Memory B cell (primary cell): ENCODE measurements at places on chromosomes 2 and 18.

DNA sequence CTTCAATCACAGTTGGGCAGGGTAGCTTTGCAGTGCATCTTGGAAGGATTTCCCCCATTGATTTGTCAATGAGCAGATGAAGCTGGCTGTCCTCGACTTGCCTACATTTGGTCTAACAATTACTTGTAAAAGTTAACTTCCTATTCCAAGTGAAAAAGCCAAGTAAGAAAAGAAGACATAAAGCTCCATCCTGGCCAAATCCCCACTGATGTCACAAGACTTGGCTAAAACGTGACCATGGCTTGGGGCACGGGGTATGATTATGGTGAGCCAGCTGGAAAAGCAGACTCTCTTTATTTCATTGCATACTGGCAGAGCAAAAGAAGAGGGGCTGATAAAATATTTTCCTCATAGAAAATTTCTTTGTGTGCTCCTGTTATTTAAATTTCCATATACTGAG lies 25.4 kb upstream of the PID1 start:
- H3K36me3 ChIP-seq = no peaks in the 10 kb centered on the region
- no peaks in the 10 kb centered on the region for H3K27me3 ChIP-seq
- DNase-seq = no peak
- H3K27ac ChIP-seq = no peak overlapping the region

DNA sequence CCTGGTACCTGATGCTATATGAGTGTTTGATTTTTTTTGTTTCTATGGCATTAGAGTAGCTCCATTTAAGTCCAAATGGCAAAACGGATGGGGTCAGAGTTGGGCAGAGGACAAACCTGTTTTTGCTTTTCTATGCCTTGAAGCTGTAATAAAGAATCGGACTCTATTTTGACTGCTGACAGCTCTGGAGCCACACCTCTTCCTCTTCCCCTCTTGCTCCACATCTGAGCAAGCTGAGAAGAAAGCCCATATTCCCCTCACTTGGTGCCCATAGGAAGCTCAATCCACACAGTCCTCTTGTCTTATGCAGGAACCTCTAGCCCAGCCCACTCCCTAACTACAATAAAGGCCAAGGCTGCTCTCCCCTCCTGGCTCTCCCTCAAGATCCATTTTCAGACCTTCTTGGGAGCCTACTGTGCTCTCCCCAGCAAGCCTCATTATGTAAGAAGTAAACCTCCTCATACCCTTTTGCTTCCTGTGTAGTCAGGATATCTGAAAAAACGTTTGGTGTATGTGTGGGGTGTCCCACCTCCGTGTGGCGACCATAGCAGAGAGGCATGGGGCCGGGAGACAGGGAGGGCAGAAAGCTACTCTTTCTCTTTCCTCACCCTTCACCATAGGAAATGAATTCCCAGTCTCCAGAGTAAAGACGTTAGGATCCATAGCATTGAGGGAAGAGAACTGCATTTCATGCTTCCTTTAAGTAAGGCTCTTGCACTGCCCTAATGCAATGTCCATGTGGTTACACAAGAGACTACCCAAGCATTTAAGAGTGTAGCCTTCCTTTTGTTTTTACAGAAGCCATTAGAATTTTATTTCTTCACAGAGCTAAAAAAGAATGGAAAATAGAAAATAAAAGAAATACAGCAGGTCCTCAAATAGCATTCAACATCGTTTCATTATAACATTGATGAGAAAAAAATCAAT lies 41.9 kb upstream of the RAPGEF4 start:
- no peak overlapping the region for H3K4me3 ChIP-seq
- DNase-seq = no peak
- H3K27me3 ChIP-seq = peaks cover 5% of the 10 kb centered on the region
- H3K4me1 ChIP-seq = no peaks in the 10 kb centered on the region
- no peaks in the 10 kb centered on the region for H3K36me3 ChIP-seq
- H3K27ac ChIP-seq = no peak overlapping the region

DNA sequence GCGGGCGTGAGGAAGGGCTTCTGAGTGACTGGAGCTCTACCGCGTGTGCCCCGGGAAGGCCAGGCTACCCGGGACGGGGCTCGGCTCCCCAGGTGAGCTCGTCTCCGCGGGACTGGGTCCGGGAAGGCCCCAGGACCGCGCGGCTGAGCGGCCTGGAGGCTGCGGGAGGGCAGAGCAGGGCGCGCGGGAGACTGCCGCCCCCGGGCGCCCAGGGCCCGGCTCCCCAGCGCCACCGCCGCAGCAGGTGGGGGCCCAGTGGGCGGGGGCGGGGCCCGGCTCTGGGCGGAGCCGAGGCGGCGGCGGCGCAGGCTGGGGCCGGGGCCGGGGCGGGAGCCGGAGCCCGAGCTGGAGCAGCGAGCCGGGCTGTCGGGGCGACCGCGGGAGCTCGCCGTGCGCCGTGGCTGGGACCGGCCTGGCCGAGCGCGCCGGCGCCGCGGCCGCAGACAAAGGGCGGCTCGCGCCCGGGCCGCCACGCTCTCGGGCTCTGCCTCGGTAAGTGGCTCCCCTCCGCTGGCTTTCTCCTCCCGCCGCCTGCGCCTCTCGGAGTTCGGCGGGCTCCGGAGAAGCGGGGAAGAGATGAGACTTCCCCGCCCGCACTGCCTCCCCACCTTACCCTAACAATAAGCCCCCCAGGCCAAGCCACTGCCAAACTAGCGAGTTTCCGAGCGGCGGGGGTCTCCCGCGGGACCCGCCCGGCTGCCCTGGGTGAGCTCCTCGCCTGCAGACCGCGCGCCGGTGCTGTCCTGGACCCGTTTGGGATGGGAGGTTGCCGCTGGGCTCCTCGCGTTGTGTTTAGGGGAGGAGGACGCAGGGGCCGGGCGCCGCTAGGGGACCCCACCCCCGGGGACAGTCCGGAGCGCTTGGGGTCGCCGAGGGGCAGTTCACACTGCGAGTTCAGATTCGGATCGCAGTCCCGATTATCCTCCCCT lies at the start of gene MAPK4:
MAPK4 (plus strand) TSS at position 336 of the 929 bp plus-strand sequence. CDS start 103,872 bp downstream, outside the sequence.
- H3K36me3 ChIP-seq = peaks cover 2% of the 10 kb centered on the region
- H3K4me1 ChIP-seq = no peaks in the 10 kb centered on the region
- peak; percentile 9 for DNase-seq
- H3K27ac ChIP-seq = no peak within 1 kb of the TSS
- peaks cover 27% of the 10 kb centered on the region for H3K27me3 ChIP-seq

- DNase-seq = no peak
- H3K4me1 ChIP-seq = no peaks in the 10 kb centered on the region
- no peak overlapping the region for H3K4me3 ChIP-seq
- H3K27me3 ChIP-seq = no peaks in the 10 kb centered on the region
- no peak overlapping the region for H3K27ac ChIP-seq
- peaks cover 14% of the 10 kb centered on the region for H3K36me3 ChIP-seq
Observed at GRCh38 chr18:9810994-9811705, 74.6 kb upstream of the TXNDC2 start.

- peaks cover 20% of the 10 kb centered on the region for H3K4me1 ChIP-seq
- no peak overlapping the region for H3K4me3 ChIP-seq
- DNase-seq = no peak
- no peaks in the 10 kb centered on the region for H3K27me3 ChIP-seq
- peak overlapping the region; percentile 74 for H3K27ac ChIP-seq
Observed at GRCh38 chr2:31983762-31984467, 26.9 kb downstream of the MEMO1 start.

DNA sequence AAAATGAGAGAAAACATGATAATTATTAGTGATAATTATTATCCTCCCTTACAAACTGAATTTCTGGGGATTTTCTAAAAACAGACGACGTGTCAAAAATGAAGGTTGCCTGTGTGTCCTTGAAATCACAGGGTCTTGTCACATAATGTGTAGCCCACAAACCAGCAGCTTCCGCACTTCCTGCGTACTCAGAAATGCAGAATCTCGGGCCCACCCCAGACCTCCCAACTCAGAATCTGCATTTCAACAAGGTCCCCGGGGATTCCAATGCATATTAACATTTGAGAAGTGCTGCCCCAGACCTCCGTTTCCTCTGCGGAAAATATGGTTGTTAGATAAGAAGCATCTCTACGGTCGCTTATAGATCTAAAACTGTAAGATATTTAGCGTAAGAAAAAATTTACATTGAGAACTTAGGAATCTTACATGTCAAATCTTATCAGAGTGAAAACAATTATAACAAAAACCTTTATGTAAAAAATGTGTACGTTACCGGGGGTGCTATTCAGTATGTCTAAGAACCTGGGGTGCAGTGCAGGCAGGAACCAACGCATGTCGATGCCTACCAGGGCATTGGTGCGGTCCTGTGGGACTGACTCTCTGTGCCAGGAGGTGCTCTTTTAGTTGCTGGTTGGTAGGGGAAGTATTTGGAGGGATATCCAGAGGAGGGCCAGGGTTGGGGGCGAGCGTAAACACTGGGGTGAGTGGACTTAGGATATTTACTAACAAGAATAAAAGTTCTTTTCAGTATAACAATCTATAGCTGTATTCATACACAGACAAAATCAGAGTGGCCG lies 15.2 kb downstream of the CDKL4 start:
- peak; percentile 21 for DNase-seq
- H3K27me3 ChIP-seq = no peaks in the 10 kb centered on the region
- peak overlapping the region; percentile 74 for H3K4me3 ChIP-seq
- peak overlapping the region; percentile 53 for H3K27ac ChIP-seq

DNA sequence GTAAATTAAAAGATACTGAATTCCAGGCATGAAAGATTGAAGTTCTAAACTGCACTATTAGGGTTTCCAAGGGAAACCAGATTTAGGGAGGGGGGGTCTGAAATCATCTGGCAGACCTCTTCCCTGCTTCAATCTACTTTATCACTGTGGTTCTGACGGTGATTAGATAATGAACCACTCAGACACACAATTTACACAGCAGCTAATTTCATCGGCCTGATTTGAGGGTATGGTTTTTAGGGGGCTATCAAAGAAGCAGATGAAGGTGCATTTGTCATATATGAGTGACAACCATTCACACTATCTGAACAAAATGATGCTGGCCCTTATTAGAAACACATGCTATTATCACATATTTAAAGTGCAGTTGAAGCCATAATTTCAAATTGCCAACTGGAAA lies 106.0 kb downstream of the OLA1 start:
- no peaks in the 10 kb centered on the region for H3K27me3 ChIP-seq
- DNase-seq = no peak
- H3K4me3 ChIP-seq = no peak overlapping the region
- peaks cover 26% of the 10 kb centered on the region for H3K36me3 ChIP-seq

- H3K4me1 ChIP-seq = peaks cover 20% of the 10 kb centered on the region
- no peak for DNase-seq
- H3K36me3 ChIP-seq = peaks cover 3% of the 10 kb centered on the region
- H3K4me3 ChIP-seq = peak overlapping the region; percentile 95
Observed at GRCh38 chr2:32011485-32011960, 715 bp upstream of the MEMO1 start.

DNA sequence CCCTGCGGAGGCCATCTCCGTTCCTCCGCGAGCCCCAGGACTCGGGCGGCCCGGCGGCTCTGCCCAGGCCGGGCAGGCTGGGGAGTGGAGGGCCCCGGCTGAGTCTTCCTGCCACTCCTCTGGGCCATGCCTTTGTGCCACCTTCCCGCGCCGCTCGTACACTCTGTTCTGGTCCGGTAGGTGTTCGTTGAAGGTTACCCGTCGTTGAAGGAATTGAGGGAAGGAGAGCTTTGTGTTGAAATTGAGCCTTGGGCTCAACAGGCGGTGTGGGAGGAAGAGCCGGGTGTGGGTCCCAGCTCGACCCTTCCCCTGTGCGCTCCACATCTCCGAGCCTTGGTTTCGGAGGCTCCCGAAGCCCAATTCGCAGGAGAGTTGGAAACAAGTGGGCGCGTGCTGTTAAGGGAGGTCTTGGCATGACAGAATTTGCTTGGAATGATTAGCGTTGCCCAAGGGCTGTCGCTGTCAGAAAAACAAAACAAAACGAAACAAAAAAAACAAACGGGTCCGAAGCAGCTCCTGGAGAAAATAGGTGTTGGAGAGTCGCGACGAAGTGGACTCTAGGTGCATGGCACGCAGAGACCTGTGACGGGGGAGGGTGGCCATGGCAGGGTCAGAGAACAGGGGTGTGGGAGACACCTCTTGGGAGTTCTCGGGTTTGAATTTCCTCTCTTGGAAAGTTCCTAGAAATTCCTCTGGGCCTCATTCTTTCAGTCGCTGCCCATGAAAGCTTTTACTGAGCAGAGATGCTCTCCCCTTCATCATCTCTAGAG lies 1.2 kb upstream of the MZT2A start:
- peaks cover 5% of the 10 kb centered on the region for H3K36me3 ChIP-seq
- H3K4me1 ChIP-seq = peaks cover 25% of the 10 kb centered on the region
- peak overlapping the region; percentile 97 for H3K4me3 ChIP-seq
- DNase-seq = no peak
- no peaks in the 10 kb centered on the region for H3K27me3 ChIP-seq

GRCh38 chr2:43057742-43058725 lies 168.4 kb downstream of the ZFP36L2 start:
- H3K4me3 ChIP-seq = no peak overlapping the region
- peaks cover 6% of the 10 kb centered on the region for H3K27me3 ChIP-seq
- peaks cover 3% of the 10 kb centered on the region for H3K36me3 ChIP-seq
- no peak for DNase-seq

GRCh38 chr2:41970988-41971660 lies 76.7 kb upstream of the PKDCC start:
- H3K27ac ChIP-seq = no peak overlapping the region
- peaks cover 11% of the 10 kb centered on the region for H3K27me3 ChIP-seq
- DNase-seq = no peak
- no peaks in the 10 kb centered on the region for H3K4me1 ChIP-seq
- H3K36me3 ChIP-seq = no peaks in the 10 kb centered on the region

DNA sequence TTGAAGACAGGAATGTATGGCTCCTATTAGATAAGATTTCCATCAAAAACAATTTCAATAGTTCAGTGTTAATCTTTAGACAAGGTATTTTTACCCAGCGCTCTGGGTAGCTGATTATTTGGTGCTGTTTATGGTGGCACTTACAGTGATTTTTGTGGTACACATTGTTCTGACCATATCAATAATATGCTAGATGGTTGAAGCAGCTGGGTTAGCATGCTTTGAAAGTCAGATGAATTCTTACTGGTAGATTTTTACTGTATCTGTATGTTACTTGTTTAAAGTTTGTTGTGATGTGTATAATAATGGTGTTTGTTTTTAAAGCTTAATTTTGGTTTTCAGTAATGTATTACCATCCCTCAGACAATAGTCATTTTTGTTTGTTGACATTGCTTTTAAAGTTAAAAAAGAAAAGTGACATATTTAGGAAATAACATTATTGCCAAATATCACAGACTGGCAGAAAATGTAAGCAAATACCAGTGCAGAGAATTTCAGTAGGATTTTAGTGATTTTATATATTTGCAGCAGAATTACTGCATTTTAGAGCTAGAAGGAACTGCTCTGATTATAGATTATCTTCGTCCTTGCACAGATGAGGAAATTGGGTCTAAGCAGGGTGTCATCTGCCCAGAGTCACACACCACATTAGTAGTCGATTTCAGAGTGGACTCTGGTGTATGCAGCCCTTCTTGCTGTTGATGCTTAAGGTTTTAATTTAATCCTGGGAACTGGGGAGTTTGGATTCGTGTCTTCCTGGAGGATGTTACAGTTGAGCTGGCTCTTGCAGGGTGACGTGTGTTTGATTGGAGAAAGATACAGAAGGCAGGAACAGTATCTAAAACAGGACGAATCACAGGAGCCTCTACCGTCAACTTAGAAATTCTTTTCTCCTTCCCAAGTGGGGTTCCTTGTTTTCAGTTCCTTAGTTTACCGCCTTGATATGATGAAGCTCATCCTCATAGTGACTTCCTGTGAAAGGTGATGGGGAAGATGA lies 6.6 kb downstream of the SOCS6 start:
- DNase-seq = no peak
- H3K27ac ChIP-seq = no peak overlapping the region
- H3K4me3 ChIP-seq = no peak overlapping the region
- peaks cover 4% of the 10 kb centered on the region for H3K27me3 ChIP-seq
